Osteoblast (primary cell): ENCODE measurements at places on chromosomes 2 and 18. TPM values are rescaled to one million over a fixed set of nuclear protein-coding genes. Genes with fewer than 3 reads are reported as not detected.
A peak's percentile ranks its signal among the peaks of the same experiment; 100 is the strongest.

DNA sequence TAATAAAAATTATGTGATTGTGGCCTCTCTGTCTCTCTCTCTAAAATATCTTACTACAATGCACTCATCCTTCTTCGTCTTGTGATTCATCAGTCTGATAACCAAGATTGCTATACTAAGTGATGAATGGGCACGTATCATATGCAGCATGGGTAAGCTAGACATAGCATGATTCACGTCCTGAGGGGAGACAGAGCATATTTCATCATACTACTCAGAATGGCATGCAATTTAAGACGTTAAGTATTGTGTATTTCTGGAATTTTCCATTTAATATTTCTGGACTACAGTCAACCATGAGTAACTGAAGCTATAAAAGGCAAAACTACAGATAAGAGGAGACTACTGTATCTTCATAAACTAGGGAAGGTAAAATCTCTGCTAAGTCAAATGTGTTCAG, 97.0 kb upstream of the CD226 start:
- DNase-seq: peak; percentile 44

- no peak for DNase-seq
Observed at GRCh38 chr2:56582570-56582969, 398.8 kb downstream of the CCDC85A start.

The DLGAP1 gene
- not detected in 2 replicates for total RNA-seq

DNA sequence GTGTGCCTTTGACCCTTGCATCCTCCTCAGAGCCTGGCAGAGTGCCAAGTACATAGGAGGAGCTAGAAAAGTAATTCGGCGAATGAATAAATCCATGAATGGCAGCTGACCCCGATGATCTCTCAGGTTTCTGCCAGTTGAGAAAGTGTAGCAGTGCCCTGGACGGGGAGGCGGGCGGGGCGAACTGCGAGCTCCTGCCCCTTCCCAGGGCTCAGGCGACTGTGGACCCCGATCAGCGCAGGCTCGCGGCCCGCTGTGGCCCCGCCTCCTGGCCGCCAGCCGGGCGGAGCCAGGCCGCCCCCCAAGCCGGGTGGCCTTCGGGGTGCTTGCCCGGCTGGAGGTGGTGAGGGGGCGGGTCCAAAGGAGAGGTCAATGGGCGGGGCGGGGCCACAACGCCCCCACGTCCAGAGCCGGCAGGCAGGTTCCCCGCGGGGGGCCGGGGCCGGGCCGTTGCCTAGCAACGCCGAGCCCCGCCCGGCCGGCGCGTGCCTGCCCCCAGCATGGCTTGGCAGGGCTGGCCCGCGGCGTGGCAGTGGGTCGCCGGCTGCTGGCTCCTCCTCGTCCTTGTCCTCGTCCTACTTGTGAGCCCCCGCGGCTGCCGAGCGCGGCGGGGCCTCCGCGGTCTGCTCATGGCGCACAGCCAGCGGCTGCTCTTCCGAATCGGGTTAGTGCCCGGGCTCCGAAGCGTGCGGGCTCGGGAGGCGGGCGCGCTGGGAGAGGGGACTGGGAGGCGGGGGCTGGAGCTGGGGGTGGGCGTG, 30.6 kb upstream of the TMBIM1 start:
- peak; percentile 96 for DNase-seq

- DNase-seq: no peak
Observed at GRCh38 chr2:71695235-71696120, 242.1 kb downstream of the DYSF start.

- DNase-seq: peak; percentile 79
Observed at GRCh38 chr18:36387310-36387709, 89.8 kb downstream of the FHOD3 start.
